ENCODE measurements at places on chromosomes 13 and 19.

DNA sequence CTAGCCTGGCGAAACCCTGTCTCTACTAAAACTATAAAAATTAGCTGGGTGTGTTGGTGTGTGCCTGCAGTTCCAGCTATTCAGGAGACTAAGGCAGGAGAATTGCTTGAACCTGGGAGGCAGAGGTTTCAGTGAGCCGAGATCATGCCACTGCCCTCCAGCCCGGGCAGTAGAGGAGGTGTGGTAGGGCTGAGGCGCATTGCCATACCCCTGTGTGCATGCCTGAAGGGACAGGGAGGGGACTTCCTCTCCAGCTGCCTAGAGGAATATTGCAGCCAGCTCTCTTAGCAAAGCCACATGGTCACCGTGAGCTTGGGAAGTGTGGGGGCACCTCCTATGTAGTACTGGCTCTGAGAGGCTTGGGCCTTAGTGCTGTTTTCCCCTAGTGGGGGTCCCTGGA, 29.2 kb upstream of the PEPD start:
- no peak for DNase-seq

DNA sequence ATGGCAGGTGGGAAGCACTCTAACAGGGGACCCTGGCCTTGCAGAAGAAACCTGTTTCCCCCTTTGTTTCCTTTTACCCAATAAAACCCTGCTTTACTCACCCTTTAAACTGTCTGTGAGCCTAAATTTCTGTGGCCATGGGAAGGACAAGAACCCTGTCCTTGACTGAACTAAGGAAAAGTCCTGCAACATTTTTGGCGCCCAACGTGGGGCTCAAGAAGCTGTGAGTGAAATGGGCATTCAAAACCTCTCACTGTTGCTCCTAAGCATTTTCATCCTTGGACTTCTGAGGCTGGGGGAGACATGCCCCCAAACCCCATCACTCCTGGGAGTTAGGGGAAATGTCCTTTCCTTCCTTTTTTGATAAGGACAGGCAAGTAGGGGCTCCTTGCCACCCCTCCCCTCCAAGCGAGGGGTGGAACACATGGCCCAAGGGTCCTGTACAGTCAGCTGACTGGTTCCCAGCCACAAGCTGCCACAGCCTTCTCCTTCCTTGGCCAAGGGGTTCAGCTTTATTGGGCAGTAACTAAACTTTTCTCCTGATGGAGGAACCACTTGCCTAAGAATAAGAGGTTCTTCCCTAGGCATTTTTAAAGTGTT, 381.6 kb downstream of the KLF5 start:
- DNase-seq, result no peak

DNA sequence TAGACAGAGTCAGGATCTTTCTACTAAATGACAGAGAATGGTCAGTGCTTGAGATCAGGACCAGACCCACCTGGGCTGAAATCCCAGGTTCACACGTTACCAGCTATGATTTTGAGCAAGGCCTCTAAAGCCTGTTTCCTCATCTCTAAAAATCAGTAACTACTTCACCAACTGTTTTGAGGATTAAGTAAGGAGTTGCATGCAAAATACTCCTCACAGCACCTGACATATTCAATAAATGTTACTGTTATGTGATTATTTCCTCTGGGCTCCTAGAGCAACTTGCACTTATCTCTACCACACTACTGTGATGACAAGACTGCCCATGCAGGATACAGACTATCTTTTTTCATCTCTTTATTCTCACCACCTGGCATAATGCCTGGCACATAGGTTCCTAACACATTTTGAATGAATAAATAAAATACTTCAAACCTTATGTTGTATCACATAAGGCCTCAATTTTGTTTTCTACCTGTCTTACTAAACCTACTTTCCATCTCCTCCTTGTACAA, 1.8 kb downstream of the KATNAL1 start:
- no peak for DNase-seq

- DNase-seq, result no peak
Measured at GRCh38 chr13:49811527-49811908, 19.0 kb upstream of the KPNA3 start.

DNA sequence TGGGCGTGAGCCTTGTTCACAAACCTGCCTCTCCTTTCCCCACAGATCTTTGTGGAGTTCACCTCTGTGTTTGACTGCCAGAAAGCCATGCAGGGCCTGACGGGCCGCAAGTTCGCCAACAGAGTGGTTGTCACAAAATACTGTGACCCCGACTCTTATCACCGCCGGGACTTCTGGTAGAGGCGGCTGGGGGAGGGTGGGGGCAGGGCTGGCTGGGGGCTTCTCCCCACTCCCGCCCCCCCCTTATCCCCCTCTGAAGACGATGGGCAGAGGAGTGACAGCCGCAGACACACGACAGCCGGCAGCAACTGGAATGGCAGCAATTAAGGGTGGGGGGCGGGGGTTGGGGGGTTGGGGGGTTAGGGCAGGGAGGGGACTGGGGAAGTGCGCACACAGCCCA, 1.1 kb upstream of the EPN1 start:
- no peak for DNase-seq

DNA sequence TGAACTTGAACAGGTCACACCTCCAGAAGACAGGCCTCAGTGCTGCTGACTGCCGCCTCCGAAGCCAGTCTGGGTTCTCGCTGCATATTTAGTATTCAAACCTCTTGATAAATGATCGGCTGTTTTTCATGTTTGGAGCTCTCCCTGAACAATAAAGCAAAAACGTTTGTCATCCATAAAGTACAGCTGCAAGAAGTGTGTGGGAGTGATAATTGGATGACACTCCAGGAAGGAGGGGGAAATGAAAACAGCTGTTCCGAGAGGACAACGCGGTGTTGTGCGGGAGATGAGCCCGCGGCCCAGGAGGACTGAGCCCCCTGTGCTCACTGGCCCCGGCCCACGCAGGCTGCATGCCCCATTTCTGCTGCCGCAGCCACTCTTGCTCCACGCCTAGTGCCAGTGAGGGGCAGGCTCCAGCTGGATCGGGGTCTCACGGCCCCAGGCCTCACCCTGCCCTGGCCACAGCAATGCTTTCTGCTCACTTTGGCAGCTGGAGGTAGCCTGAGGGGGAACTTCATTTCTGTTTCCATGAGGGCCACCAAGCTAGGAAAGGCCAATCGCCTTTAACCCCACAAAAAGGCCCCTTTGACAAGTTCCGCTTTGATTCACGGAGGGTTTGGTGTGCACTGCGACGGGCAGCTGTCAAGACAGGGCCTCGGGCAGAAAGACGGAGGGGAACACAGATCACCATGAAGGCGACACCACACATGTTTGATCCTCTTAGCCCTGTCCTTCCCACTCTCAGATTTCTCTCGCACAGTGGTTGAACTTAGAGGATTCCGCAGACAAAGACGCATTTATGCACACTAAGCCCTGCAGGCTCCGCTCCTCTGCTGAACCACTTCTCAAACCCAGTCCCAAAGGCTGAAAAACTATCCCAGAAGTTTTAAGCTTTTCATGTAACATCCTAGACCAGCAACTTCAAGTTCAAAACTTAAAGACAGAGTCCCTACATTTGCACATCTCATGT, 537.6 kb downstream of the EFNB2 start:
- DNase-seq, result no peak

DNA sequence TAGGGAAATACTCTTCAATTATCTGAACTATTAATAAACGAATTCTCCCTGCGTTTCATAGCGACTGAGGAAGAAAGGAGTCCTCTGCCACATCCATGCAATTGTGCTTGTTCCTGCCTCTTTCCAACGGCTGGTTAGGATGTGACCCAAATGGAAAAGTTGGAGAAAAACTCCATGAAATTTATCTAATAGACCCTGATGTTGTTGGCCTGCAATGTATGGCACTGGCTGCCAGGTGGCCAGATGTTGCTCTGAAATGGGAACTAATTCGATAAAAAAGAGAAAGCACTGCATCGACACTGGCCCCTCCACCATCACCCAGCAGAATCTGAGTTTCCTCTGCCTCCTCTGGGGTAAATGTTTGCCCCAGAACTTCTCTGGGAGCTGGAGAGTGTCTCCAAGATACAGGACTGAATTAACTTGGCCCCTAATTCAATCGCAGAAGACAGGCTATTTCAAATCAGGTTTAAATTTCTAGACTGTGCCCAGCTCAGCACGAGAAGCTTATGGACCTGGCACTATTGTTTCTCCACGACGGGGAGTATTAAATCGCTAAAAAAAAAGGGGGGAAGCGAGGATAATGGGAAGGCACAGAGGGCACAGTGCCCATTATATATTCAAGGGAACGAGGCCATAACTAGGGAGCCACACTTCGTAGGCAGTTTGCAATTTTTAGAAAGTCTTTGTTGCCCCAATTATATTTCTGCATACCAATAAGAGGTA, 103.9 kb downstream of the ZIC5 start:
- DNase-seq, result no peak

- no peak for DNase-seq
Measured at GRCh38 chr19:28883241-28883693, 329.7 kb downstream of the UQCRFS1 start.

GRCh38 chr13:107376341-107377125, 808.6 kb upstream of the ARGLU1 start:
- DNase-seq, result no peak

GRCh38 chr13:72651144-72651543, 76.3 kb downstream of the MZT1 start:
- DNase-seq, result no peak

DNA sequence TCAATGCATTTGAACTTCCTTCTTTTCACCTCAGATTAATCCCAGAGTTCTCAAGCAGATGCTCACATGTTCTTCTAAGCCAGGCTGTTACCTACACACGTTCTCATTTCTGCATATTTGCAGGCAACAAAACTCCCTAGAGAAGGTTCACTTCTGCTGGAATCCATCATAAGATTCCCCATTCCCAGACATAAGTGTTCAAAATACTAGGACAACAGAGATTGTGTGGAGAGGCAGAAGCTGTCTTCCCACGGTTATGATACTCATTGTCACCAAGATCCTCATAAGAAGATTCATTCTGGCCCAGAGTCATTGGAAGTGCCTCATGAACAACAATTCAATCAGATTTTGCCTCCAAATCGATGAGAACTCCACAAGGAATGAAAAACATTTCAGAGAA, 931.6 kb upstream of the MIR17HG start:
- no peak for DNase-seq

GRCh38 chr19:45271735-45272108, 20.7 kb downstream of the MARK4 start:
- DNase-seq, result no peak

DNA sequence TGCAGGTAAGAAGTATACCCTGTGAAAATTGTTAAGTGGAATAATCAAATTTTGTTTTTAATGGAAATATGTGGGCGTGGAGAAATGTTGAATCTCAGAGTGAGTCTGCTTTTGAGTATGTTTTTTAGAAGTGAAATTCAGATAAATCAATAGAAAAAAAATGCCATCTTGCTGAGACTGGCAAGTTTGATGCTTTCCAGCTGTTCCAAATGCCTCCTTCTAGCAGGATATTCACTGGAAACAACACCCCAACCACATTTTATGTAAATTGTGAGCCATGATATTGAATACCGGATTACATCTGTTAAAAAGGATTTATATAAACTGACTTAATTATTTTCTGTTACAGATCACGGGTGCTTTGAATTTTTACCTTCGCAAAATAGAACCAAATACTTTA, 115.4 kb downstream of the ITGBL1 start:
- no peak for DNase-seq

DNA sequence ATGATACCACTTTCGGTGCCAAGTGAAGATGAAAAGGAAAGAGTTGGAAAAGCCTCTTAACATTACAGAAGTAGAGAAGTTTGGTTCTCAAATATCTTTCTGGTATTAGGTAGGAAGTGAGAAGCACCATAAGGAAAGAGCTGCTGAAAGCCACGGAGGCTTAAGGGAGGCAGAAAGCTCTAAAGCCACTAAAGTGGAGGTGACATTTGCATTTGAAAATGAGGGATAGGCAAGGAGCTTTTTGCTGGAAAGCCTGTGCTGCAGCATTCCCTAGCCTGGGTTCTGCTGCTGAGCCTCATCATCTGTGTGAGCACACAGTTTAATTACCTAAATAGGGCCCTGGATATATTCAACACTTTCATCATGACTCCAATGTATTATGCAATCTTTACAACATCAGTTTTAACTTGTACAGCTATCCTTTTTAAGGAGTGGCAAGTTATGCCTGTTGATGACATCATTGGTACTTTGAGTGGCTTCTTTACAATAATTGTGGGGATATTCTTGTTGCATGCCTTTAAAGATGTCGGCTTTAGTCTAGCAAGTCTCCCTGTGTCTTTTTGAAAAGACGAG, 315.4 kb downstream of the RBM26 start:
- DNase-seq, result no peak

DNA sequence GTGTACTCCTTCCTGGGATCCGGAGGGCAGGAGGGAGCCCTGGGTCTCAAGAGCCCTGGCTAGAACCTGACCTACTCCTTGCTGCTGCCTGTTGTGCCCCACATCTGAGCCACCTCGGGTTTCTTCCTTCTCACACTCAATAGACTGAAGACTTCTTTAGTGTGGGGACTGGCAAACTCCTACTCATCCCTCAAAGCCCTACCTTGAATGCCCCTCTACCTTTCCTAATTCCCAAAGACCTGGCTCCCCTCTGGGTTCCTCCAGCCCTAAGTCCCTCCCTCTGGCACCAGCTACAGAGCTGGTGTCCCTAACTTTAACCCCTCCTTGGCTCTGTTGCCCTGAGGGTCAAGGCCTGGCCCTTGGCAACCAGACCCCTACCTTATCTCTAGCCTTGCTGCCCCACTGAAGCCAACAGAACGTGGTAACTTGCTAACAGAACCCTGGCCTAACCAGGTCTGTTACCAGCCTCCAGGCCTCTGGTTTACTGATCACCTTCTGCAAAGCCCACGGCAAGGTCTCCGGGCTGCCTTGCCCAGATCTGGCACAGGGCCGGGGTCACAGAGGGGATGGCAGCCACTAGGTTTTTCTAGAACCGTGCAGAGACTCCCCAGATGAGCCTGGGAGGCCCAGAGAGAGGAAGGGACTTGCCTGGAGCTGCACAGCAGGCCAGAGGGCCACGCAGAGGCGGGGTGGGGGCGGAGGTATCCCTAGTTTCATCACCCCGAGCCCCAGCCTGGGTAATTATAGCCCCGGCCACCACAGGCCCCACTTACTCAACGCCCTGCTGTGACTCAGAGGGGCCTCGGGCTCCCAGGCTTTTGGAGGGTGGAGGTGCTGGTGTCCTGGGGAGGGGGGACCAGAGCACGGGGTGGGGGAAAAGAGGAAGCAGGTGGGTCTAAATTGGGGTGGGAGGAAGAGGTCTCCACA, 15.3 kb downstream of the ZBTB7A start:
- DNase-seq, result no peak

DNA sequence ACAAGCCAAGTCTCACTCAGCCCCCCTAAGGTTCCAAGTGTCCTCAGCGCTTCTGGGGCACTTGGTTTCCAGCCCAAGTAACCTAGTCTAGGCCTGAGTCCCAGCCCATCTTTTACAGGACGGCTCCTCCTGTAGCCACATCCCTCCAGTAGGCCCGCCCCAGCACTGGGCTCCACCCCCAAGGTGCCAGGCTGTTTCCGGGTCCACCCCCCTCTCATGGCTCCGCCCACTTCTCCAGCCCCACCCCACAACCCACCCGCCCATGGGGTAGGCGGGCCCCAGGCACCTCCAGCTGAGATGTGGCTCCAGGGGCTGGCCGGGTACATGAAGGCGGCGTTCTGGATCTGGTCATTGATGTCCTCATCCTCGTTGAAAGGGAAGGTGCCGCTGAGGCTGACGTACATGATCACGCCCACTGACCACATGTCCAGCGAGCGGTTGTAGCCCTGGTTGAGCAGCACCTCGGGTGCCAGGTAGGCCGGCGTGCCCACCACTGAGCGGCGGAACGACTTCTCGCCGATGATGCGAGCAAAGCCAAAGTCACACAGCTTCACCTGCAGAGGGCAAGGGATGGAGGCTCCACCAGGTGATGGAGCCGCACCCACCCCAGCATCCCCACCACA, 17.2 kb upstream of the DACT3 start:
- DNase-seq, result peak; percentile 16

All from activated T-helper 9 cell treated with anti-CD3 and anti-CD28 coated beads, Interleukin-2, amount 50 U/mL, for 16 hours (primary cell).